ENCODE measurements at places on chromosomes 6 and 20.

GRCh38 chr6:159483259-159483658, 209.8 kb downstream of the SOD2 start:
- DNase-seq = no peak

DNA sequence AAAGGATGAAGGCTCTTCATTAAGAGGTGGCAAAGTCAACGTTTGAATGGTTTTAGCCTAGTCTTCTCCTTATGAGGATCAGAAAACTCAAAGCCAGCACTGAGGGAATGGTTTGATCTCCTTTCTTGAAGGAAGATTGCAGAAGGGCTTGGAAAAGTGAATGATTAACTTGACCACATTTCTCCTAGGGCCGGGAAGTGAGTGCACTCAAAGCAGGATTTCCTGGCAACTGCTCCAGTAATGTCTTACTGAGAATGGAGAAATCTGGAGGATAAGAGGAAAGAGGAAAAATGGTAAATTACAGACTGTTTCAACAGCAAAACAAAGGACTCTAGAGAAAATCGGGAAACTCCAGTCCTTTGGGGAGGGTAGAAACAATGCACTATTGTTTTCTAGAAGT, 189.0 kb upstream of the FOXA2 start:
- DNase-seq = no peak

GRCh38 chr6:24788031-24788665, 10.6 kb downstream of the ARMH2 start:
- no peak for DNase-seq

- no peak for DNase-seq
These were observed 77.8 kb downstream of the ISM1 start for GRCh38 chr20:13298692-13299373.

DNA sequence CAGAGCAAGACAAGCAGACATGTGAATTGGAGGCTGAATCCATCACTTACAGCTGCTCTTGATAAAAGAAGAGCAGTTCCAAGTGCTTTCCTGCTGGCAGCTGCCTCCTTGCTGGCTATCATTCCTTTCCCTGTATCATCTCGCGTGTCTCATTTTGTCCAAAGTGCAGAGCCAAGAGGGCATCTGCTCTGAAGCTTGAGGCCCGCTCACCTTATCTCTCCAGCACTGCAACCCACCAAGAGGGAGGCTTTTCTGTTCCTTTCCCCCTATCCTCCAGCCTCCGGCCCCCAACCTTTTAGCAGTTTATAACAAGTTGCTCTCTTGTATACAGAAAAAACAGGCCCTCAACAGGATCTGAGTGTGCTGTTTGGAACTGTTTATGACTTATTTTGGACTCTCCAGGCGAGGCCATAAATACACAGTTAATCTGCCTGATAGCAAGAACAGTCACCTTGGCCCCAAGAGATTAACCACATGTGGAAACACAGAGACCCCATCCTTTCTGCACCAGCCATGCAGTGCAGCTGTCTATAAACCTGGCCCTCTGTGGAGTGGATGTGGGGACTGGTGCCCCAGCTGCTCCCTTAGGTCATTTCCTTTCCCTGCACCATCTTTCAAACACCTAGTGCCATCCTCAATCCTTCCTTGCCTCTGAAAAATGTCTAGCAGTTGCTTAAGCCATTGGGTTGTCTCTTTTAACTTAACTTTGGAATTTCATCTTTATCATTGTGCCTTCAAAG, 172.5 kb upstream of the FERMT1 start:
- no peak for DNase-seq

DNA sequence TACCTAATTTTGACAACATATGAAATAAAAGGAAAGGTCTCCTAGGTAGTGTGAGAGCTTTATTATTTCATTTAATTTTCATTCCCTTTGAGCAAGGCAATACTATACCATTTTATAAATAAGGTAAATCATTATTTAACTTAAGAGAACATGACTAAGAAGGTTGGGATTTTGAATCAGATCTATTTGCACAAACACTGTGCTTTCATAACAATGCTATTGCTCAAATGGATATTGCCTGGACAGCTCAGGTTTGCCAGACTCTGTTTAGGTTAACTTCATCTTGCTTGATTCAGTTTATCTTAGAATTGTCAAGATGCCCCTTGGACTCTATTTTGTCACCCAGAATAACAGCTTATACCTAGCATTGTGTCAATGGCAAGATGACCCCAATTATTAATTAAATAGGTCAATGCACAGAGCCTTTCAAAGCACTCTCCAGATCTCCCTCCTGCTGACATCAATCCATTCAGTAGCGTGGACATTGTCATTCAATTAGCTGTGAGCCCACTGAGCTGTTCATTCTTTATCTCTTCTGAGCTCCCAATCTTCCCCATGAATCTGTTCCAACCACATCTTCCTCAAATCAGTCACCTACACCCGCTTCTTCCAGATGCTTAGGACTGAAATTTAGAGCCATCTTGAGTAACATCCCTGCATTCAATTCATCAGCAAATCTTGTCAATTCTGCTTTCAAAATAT, 42.1 kb upstream of the TMEM30A start:
- no peak for DNase-seq

DNA sequence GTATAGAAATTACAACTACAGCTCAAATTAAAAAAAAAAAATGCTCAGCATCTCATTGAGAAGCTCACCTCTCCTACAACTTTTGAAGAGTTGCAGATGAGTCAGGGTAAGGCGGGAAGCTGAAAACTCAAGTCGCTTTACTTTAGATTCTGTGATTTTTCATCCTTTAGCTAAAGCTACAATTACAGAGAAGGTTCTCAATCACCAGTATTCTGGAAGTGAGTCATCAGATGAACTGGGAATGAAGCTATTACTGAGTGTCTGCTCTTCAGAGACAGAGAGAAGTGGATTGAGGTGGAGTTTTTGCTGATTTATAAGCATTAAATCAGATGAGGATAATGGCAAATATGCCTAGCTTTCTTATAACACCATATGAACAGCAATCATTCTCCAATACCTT, 91.9 kb downstream of the TFAP2A start:
- DNase-seq = no peak

DNA sequence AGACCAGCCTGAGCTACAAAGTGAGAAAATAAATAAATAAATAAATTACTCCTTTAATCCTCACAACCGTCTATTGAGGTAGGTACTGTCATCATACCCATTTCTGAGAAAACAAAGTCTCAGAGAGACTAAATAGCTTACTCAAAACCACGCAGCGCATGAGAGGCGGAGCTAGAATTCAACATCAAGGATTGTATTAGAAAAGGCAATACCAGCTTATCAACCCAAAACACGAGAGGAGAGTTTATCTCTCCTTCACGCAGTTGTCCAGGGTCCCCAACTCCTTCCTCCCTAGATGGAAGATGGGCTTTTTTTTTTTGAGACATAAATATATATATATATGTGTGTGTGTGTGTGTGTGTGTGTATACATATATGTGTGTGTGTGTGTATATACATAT, 12.2 kb downstream of the HNF4A start:
- no peak for DNase-seq

GRCh38 chr6:109227646-109228045, 132.3 kb downstream of the CEP57L1 start:
- DNase-seq = no peak

DNA sequence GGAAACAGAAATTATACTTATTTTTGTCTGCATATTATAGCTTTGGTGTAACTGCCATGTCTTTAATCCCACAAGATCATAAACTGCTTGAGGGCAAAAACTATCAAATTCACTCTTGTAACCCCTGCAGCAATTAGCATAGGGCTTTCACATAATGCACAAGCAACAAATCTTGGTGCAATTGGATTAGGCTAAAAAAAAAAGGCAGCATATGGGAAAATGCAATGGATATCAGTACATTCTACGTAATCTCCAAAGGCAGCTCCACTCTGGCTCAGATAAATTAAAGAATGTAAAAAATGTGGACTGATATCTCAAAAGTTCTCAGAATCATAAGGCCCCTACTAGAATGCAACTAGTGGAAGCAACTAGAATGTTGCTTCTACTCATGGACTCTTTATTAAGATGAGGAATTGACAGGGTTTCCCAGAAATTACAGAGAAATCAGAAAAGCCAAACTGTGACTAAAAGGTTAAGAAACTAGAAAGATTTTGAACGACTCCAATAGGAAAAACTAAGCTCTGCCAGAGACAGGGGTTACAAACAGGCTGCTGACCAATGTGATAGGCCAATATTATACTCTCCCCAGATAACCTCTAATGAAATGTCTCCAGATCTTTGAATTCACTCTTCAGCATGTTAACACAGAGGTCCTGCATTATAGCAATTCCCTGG, 55.0 kb downstream of the FILIP1 start:
- DNase-seq = no peak

GRCh38 chr6:111057074-111057752, 30.1 kb upstream of the SLC16A10 start:
- peak; percentile 25 for DNase-seq

DNA sequence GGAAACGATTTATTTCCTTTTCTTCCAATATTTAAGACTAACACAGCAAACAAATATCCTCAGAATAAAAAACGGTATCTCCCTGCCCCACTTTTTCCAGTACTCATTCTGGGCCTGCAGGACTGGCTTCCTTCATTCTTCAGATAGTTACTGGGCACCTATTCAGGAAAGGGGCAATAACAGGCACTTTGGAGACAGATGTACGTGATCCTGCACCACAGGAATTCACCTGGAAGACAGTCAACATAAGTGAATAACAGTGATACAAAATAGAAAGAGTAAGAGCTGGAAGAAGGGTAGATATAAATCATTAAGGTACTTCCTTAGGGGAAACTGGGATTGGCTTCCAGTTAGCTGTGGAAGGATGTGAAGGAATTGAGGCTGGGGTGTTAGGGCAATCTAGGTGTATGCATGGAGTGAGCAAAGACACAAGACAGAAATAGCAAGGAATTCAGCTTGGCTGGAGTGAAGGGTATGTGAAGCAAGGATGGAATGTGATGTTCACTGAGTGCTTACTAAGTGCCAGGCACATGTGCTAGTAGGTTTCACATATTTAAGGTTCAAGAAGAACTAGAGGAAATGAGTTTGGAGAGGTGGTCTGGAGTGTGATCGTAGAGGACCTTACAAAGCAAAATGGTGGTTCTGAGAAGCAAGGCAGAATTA, 49.3 kb upstream of the FAM83C start:
- DNase-seq = no peak

DNA sequence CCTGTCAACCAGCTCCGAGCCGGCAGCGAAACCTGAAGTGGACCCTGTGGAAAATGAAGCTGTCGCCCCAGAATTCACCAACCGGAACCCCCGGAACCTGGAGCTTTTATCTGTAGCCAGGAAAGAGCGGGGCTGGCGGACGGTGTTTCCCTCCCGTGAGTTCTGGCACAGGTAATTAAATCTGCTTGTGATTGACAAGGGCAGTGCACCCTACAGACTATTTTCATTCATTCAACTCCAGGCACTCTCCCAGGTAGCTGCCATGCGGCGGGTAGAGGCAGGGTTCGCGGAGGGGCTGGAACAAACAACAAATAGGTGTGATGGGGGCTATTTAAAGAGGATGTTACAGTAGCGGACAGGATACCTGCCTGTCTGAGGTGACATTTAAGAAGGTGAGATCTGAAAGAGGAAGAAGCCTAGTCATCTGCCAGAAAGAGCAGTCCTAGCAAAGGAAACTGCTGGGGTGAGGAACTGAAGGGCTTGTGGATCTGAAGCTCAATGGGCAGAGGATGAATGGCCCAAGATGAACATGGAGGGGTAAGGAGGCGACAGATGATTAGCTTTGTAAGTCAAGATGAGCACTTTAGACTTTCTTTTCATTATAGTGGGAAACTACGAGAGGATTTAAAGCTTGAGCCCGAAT, 810 bp downstream of the MRPL18 start:
- peak; percentile 53 for DNase-seq

DNA sequence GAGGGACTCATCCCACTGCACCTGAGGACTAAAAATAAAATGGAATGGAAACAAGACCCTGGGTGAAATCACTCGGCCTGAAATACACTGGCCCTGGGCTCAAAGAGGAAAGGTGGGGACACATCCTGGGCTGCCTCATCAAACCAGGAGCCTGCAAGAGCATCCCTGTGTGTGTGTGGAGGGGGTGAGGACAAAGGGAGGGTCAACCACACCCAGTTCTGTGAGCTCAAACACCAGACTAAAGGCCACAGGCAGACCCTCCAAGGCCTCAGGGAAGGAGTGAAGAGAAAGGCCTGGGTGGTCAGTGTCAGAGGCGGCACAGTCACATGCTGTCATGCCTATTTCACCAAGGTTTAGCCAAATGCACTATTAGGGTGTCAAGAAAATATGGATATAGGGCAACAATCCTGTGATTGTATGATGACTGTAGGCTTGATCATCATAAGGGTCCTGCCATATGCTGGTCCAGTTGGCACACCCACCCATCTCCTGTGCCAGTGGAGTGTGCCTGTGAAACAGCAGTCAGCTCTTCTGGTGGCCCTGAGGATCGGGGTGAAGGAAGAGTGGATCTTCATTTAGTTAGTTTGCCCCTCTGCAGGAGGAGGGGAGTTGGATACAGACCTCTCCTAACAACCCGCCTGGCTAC, 28.9 kb downstream of the SRSF3 start:
- no peak for DNase-seq

GRCh38 chr6:45148711-45149341, 179.3 kb upstream of the RUNX2 start:
- DNase-seq = no peak

GRCh38 chr20:12294678-12295077, 377.0 kb downstream of the BTBD3 start:
- DNase-seq = no peak

DNA sequence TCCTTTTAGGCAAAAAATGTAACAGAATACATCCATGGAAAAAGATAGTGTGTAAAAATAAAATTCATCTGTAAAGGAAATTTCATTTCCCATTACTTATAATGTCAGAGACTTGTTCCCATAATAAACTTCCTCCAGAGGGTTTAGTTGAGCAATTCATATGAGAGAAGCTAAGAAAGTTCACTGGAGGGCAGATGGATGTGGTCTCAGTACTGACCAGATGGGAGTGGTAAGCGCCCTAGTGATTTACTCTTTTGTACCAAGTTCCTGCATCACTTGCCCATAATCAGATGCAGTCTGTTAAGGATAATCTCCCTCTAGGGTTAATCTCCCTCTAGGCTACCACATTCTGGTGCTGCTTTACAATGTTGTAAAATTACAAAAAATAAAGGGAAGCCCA, 61.7 kb downstream of the ESF1 start:
- peak; percentile 16 for DNase-seq

DNA sequence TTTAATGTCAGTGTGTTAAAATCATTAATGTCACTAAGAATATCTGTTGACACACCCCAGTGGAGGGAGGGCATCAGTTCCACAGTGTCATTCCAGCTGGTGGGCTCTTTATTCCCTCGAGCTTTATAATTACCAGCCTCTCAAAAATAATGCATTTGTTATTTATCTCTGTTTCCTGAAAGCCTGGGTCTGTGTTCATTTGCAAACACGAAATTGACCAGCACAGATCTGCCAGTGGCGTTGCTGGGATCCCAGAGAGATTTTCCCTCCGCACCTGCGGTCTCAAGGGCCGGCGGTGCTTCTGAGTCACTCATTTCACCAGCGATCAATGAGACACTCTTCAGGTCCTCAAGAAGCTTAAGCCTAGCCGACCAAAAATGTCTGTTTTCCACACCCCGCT, 5.7 kb upstream of the PYGB start:
- no peak for DNase-seq

- no peak for DNase-seq
These were observed 25.3 kb upstream of the TAAR1 start for GRCh38 chr6:132684272-132684671.

GRCh38 chr6:133432021-133432989, 191.1 kb downstream of the EYA4 start:
- no peak for DNase-seq
